ENCODE measurements at places on chromosomes 5 and 9. TPM values are rescaled to one million over a fixed set of nuclear protein-coding genes. Genes with fewer than 3 reads are reported as not detected.

The LCN10 gene
- total RNA-seq, result not detected

The PCDHB7 gene
- total RNA-seq, result 0.28 TPM

The SPINK5 gene
- not detected for total RNA-seq

- no peak overlapping the region for H3K4me3 ChIP-seq
- DNase-seq, result peak; percentile 63
- no peaks in the 10 kb centered on the region for H3K27me3 ChIP-seq
- peaks cover 35% of the 10 kb centered on the region for H3K4me1 ChIP-seq
- H3K27ac ChIP-seq, result peak overlapping the region; percentile 52
Measured at GRCh38 chr9:92746567-92747458, 17.8 kb downstream of the BICD2 start.

DNA sequence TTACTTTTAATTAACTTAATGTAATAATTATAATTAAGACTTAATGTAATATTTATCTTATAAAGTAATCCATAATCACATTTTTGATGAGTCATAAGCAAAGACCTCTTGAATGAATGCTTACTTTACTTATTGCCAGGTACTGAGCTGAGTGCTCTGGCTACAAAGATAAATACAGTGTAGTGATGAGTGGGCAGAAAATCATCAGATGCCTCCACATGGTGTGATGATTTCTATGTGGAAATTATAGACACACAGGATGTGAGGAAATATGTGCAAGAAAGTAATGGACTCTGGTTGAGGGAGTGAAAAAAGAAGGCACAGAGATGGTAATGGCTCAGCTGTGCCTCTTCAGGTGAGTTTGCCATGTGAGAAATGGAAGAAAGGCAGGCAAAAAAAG, 422.6 kb upstream of the CD180 start:
- H3K4me1 ChIP-seq, result no peaks in the 10 kb centered on the region
- H3K4me3 ChIP-seq, result no peak overlapping the region
- no peaks in the 10 kb centered on the region for H3K27me3 ChIP-seq
- DNase-seq, result no peak
- H3K27ac ChIP-seq, result no peak overlapping the region

- no peaks in the 10 kb centered on the region for H3K36me3 ChIP-seq
- H3K27me3 ChIP-seq, result no peaks in the 10 kb centered on the region
- no peak overlapping the region for H3K4me3 ChIP-seq
- no peak overlapping the region for H3K27ac ChIP-seq
- no peak for DNase-seq
Measured at GRCh38 chr9:86396412-86396811, 42.2 kb upstream of the TUT7 start.

DNA sequence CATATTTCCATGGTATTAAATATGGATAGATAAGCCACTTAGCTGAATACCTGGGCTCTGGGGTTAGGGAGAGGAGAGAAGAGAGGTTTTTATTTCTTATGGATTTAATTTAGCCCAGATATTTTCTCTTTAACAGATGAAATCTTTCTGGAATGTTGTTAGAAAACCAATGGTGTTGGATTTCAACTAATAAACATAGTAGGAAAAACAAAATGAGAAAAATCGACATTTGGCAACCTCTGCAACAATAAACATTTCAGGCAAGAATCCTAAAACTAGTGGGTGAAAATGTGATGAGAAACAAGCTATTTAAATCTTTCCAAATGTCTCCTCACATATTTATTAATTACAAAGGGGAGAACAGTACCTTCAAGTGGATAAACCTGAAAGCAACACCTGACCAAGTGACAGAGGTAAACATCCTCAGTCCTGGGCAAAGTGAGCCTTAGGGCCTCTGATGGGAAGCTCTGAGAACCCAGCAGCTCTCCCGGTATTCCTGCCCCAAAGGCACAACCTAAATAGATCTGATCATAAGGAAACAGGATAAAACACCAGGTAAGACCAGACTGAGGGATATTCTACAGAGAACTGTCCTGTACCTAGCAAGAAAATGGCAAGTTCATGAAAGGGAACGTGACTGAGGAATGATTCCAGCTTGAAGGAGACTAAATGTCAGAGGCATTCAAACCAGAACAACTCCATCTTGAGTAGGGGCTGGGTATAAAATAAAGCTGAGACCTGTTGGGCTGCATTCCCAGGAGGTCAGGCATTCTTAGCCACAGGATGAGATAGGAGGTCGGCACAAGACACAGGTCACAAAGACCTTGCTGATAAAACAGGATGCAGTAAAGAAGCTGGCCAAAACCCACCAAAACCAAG, 163.7 kb downstream of the ESM1 start:
- peak overlapping the region; percentile 98 for H3K27ac ChIP-seq
- no peaks in the 10 kb centered on the region for H3K36me3 ChIP-seq

- DNase-seq, result no peak
- no peak overlapping the region for H3K4me3 ChIP-seq
- H3K36me3 ChIP-seq, result no peaks in the 10 kb centered on the region
- H3K27ac ChIP-seq, result no peak overlapping the region
- H3K27me3 ChIP-seq, result no peaks in the 10 kb centered on the region
- no peaks in the 10 kb centered on the region for H3K4me1 ChIP-seq
Measured at GRCh38 chr5:5126444-5126843, 13.7 kb upstream of the ADAMTS16 start.

Measured in IMR-90 (cell line).